ENCODE measurements at places on chromosomes 11 and 22. TPM values are rescaled to one million over a fixed set of nuclear protein-coding genes. Genes with fewer than 3 reads are reported as not detected.

BACE1 gene
- total RNA-seq = 22.9 TPM

PKNOX2 gene
- total RNA-seq = 0.32 TPM

DBX1 gene
- not detected for total RNA-seq

MRGPRX1 gene
- not detected for total RNA-seq

TMEM80 gene
- 5.8 TPM for total RNA-seq

MPEG1 gene
- not detected for total RNA-seq

SMIM35 gene
- total RNA-seq = not detected
